ENCODE measurements at places on chromosomes 11 and 22. TPM values are rescaled to one million over a fixed set of nuclear protein-coding genes. Genes with fewer than 3 reads are reported as not detected.

- peak; percentile 45 for DNase-seq
These were observed 1.5 kb downstream of the TMEM121B start for GRCh38 chr22:17119481-17120202.

DNA sequence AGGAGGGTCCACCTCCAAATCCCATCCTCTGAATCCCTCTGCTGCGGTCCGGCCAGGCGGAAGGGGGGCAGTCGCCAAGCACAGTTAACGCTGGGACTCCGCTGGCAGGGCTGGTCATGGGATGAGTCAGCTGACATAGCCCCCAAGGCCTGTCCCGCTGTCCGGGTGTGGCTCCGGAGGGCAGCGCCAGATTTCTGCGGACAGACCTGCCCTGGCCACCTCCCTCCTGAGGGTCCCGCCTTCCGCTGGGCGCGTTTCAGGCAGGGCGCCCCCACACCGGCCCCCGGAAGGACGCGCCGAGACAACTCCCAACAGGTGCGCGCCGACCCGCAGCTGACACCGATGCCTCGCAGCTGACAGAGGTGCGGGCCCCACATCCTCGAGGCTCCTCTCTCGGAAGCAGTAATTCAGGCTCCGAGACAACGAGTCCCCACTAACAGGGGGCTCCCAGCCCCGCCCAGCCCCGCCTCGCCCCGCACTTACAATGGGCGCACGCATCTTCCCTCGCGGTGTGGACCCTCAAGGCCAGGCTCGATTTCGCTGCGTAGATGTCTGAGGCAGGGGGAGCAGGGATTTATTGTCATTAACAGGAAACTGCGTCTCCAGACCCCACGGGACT, 607 bp downstream of the PLAAT3 start:
- peak; percentile 69 for DNase-seq

DNA sequence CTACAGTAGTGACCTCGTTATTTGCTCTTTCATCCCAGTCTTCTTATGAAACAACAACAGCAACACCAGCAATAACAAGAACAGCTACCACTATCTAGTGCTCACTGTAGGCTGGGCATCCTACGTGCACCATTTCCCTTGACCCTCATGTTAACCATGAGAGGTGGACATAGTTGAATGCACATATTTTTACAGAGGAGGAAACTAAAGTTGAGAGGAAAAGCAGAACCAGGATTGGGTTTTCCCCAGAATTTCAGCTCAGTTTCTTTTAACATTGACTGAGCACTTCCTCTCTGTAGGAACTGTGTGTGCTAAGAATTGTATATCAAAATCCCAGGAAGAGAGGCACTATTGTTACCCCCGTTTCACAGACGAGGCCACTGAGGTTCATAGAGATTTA, 39.4 kb upstream of the TSPAN18 start:
- DNase-seq = no peak

GRCh38 chr22:31747441-31747840, 2.5 kb downstream of the PRR14L start:
- no peak for DNase-seq

GRCh38 chr11:73969991-73970800, 12.4 kb downstream of the UCP2 start:
- no peak for DNase-seq

- no peak for DNase-seq
These were observed 36.7 kb upstream of the AMPD3 start for GRCh38 chr11:10418259-10418949.

DNA sequence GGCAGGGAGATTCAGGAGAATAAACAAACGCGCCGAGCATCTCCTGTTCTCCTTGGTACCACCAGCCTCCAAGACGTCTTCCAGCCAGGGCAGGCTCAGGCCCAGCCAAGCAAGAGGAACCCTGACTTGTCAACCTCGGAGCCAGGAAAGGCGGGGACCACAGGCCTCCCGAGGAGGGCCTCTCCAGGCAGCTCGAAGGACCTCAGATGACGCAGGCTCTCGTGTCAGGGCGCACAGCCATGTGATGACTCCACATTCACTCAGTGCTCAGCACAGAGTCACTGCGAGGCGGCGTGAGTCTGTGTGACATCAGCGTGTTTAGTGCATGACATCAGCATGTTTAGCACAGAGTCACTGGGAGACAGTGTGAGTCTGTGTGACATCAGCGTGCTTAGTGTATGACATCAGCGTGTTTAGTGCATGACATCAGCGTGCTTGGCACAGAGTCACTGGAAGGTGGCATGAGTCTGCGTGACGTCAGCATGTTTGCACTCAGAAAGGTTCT, 241.4 kb downstream of the BRD1 start:
- no peak for DNase-seq

DNA sequence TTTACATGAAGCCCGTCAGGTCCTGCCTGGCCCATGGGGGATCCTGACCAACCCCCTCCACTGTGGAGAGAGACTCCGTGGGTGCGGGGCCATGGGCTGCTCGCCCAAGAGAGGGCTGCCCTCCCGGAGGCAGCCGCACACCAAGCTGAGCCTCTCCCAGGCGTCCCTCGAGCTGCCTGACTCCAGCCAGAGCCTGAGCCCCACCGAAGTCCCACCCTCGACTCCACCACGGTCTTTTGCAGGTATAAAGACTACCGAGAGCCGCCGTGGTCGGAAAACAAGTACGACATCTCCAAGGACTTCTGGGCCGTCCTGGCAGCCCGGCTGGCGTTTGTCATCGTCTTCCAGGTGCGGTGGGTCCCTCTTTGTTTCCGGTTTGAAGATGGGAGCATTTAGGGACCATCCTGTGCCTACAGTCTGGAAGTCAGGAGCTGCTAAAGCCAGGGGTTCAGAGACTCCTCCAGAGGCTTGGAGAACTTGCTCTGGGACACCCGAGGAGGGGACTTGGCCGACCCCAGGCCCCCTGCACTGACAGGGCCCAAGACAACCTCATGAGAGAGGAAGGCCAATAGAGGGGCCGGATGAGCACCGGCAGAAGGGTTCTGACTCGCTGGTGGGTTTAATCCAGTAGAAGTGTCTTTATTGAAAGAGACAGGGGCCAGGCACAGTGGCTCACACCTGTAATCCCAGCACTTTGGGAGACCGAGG, 17.6 kb upstream of the FADD start:
- no peak for DNase-seq

DNA sequence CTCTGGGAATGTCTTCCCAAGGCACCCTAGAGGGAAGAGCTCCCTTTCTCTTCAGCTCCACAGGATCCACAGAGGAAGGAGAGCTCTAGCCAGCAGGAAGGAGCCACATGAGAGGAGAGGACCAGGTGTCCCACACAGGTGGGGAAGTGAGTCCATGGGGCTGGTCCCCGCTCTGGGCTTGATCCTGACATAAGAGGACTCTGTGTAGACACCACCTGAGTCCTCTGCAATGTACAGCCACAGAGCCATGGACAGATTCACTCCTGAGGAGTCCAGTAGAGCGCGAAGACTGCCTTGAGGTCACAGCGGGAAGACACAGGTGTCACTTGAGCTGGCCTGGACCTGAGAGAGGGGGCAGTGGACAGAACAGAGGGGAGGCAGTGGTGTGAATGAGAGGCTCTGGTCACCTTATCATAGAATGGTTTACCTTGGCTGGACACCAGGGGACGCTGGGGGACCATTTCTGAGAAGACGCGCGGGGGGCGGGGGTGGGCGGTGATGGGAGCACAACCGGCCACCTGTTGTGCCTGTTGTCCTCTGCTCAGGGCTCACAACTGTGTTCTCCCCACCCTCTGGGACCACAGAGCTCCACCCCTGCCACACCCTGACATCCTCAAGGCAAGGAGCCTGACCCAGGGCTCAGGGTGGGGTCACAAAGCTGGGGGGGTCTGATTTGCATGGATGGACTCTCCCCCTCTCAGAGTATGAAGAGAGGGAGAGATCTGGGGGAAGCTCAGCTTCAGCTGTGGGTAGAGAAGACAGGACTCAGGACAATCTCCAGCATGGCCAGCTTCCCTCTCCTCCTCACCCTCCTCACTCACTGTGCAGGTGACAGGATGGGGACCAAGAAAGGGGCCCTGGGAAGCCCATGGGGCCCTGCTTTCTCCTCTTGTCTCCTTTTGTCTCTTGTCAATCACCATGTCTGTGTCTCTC, 128.2 kb downstream of the ZNF280B start:
- DNase-seq = no peak

DNA sequence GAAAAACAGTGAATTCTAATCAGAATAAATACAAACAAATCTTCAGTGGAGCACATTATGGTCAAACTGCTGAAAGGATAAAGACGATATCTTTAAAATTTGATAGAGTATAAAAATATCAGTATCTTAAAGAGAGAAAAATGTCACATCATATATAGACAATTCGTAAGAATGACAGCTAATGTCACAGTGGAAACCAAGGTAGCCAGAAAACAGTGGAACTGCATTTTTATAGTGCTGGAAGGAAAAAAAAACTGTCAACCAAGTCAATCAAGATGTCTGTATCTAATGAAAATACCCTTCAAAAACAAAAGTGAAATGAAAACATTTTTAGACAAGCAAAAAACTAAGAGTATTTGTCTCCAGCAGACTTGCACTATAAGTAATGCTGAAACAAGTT, 73.4 kb upstream of the HMGXB4 start:
- no peak for DNase-seq

DNA sequence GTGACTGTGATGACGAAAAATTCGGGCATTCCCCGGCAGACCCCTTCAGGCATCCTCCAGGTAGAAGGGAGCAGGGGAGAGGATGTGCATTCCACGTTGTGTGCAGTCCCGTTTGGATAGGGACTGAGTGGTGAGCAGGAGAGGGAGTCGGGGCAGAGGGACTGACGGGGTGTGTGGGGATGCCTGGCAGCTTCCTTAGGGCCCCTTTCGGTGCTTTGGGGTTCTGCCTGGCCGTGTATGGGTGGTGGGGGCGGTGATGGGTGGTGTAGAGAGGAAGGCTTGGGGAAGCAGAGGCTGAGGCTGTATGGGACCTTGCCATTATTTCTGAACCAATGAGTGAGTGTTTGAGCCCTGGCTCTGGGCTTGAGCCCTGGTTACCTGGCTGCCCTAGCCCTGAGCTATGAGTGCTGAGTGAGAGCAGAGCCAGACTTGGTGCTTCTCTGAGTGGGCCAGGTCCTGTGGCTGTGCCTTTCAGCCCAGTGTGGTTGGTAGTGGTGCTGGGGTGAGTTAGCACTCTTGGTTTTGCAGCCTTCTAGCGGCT, 914 bp downstream of the INPPL1 start:
- no peak for DNase-seq

- DNase-seq = no peak
These were observed 9.6 kb downstream of the PTDSS2 start for GRCh38 chr11:459511-460220.

Gene CAVIN3
- total RNA-seq = 29.5 TPM

Gene VSIG2
- 0.68 TPM for total RNA-seq

Gene MS4A1
- 0.33 TPM for total RNA-seq

Gene CCDC134
- total RNA-seq = 36.4 TPM

Gene SCGB2A2
- total RNA-seq = not detected

All from adrenal gland (tissue), 19 donors.